ENCODE measurements at places on chromosomes 12 and 14. TPM values are rescaled to one million over a fixed set of nuclear protein-coding genes. Genes with fewer than 3 reads are reported as not detected.

SERPINA4 gene
- total RNA-seq = not detected

- H3K4me3 ChIP-seq = no peak overlapping the region
- peaks cover 74% of the 10 kb centered on the region for H3K4me1 ChIP-seq
- DNase-seq = peak; percentile 88
- peak overlapping the region; percentile 61 for H3K27ac ChIP-seq
- no peaks in the 10 kb centered on the region for H3K27me3 ChIP-seq
Observed at GRCh38 chr12:2284857-2285256, 232.1 kb downstream of the CACNA1C start.

CCDC196 gene
- not detected for total RNA-seq

DNA sequence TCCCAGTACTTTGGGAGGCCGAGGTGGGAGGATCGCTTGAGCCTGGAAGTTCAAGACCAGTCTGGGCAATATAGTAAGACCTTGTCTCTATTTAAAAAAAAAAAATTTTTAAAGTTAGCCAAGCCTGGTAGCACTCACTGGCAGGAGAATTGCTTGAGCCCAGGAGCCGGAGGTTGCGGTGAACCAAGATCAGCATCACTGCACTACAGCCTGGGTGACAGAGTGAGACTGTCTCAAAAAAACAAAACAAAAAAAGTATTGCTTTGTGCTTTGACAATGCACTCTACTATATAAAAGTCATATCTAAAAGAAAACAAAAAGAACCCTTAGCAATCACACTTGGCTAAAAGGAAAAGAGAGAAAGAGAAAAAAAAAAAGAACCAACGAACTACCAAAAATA is 26.8 kb downstream of the GNPTAB start:
- DNase-seq = no peak
- no peaks in the 10 kb centered on the region for H3K27me3 ChIP-seq
- H3K36me3 ChIP-seq = no peaks in the 10 kb centered on the region
- H3K4me3 ChIP-seq = no peak overlapping the region
- H3K27ac ChIP-seq = no peak overlapping the region

GRCh38 chr12:47160316-47161244 is 80.8 kb upstream of the AMIGO2 start:
- H3K36me3 ChIP-seq = no peaks in the 10 kb centered on the region
- no peak for DNase-seq
- no peaks in the 10 kb centered on the region for H3K4me1 ChIP-seq
- no peaks in the 10 kb centered on the region for H3K27me3 ChIP-seq
- H3K27ac ChIP-seq = no peak overlapping the region
- no peak overlapping the region for H3K4me3 ChIP-seq

Data from cardiac muscle cell (in vitro differentiated cells and primary cell).